HFFc6 (cell line): ENCODE measurements at places on chromosomes 6 and 20.

DNA sequence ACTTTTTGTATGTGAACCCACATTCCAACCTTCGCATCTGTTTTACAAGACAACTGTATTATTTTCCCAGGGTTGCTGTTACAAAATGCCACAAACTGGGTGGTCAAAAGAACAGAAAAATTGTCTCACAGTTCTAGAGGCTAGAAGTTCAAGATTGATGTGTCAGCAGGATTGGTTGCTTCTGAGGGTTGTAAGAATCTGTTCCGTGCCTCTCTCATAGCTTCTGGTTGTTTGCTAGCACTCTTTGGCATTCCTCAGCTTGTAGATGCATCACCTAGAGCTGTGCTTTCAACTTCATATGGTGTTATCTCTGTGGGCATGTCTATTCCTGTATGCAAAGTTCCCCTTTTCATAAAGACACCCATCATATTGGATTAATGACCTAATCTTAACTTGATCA, 1067.2 kb downstream of the EPHA7 start:
- no peak for DNase-seq

DNA sequence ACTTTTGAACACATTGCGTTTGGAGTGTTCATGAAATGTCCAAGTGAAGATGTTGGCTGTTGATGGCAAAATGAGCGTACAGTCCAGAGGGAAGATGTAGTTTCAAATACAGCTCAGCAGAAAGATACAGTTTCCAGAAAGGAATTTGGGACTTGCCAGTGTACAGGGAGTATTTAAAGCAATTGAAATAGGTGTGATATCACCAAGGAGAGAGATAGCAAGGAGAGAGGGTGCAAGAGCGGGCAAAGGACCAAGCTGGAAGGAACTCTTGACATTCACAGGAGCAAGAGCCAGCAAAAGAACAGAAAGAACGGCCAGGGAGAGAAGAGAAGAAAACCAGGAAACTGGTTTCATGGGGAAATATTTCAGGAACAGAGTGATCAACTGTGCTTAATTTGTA, 47.8 kb downstream of the CARMIL1 start:
- no peak for DNase-seq

DNA sequence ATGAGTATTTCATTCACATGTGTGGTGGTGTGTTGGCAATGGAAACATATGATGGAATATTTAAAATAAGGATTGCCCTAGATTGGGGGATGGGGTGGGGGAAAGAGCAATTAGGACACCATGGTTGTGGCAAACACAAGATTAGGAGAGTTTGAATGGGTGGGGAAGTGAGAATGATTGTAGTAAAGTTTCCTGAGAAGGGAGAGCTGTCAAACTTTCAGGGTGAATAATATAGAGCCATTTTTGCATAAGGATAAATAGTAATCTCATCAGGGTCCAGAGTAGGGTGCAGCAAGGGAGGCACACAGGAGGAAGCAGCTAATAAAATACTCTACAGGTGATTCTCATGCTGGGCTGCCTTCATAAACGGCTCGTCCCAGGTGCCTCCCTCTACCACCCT, 294.9 kb upstream of the MARCKS start:
- DNase-seq: no peak

GRCh38 chr6:527989-528673, 128.8 kb downstream of the HUS1B start:
- DNase-seq: no peak

GRCh38 chr6:23547851-23548250, 578.2 kb upstream of the NRSN1 start:
- DNase-seq: no peak

- DNase-seq: no peak
Measured at GRCh38 chr20:574297-574942, 30.8 kb upstream of the CSNK2A1 start.

GRCh38 chr6:43757966-43758616, 11.9 kb upstream of the VEGFA start:
- no peak for DNase-seq

DNA sequence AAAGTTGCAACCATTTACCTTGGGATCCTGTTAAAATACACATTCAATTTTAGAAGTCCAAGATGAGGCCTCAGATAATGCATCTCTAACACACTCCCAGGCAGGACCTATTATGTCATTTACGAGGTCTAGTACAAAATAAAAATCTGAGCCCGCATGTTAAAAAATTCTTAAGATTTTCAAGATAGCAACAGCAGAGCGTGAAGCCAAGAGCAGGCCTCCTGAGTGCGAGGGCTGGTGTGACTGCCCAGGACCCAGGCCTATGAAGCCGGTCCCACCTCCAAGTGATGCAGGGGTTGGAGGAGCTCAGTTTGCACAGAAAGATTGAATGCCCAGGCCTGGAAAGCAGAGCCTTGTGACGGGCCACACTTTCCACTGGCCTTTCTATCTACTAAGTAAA, 211.1 kb upstream of the KCNQ5 start:
- no peak for DNase-seq

GRCh38 chr20:2739042-2739398, 46.4 kb downstream of the EBF4 start:
- no peak for DNase-seq

- DNase-seq: no peak
Measured at GRCh38 chr6:114055349-114055748, 84.4 kb upstream of the HDAC2 start.

GRCh38 chr6:25017932-25018567, 82.3 kb upstream of the RIPOR2 start:
- DNase-seq: peak; percentile 32

DNA sequence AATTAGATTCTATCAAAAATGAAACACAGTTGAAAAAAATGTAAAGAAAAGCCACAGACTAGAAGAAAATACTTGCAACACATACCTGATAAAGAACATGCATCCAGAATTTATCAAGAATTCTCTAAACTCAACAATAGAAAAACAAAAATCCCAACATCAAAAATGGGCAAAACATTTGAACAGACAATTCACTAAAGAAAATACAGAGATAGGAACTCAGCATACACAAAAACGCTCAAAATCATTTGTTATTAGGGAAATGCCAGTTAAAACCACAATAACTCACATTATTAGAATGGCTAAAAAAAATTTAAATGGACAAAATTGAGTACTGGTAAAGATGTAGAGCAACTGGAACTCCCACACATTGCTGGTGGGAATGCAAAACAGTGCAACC, 311.0 kb upstream of the PRDM1 start:
- no peak for DNase-seq

GRCh38 chr20:10986586-10986985, 312.8 kb upstream of the JAG1 start:
- no peak for DNase-seq

DNA sequence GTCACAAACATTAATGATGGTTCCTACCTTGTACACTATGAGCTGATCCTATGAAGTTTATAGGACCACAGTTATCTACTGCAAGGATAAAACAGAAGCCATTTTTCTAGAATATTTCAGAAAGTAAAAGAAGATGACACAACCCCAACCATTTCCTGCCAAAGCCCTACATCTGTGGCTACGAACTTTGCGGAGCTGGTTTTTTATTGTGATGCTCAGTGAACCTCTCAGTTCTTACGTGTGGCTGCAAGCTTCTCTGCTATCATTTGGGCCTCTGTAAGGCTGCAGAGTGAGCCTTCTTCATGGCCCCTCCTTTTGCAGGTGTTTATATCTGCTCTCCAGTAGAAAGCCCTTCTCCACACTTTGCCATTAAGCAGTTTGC, 17.8 kb upstream of the TAGAP start:
- DNase-seq: no peak

DNA sequence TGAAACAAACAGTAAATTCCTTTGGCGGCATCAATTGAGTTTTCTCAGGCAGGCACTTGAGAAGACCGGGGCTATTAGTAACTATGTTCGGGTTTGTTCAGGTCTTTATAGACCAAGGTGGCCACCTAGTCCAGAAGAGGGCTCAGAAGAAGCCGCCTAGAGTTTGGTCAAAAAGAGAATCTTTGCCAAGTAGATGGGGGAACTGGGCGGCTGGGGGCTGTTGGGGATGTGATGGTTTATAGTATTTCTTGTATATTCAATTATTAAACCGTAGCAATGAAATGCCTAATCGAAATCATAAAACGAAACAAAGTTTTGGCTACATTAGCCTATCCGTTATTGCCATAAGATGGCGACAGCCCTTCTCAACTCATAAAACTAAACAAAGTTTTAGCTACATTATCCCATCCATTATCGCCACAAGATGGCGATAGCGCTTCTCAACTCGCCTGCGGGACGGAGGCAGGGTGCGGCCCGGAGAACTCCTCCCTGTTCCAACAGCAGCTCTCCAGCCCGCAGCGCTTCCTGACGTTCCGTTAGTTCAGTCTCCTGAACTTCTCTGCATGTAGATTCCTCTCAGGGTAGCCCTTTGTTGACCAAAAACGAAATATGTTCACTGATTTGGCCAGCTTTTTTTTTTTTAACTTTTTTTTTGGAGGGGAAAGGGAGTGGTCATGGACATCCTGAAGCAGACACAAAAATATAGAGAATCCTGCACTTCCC, 120.5 kb upstream of the PRSS16 start:
- DNase-seq: peak; percentile 89

- no peak for DNase-seq
Measured at GRCh38 chr6:37477656-37478435, 21.8 kb downstream of the CCDC167 start.

GRCh38 chr6:21933351-21933750, 339.8 kb downstream of the SOX4 start:
- no peak for DNase-seq

- no peak for DNase-seq
Measured at GRCh38 chr20:58440021-58440767, 51.2 kb downstream of the VAPB start.

DNA sequence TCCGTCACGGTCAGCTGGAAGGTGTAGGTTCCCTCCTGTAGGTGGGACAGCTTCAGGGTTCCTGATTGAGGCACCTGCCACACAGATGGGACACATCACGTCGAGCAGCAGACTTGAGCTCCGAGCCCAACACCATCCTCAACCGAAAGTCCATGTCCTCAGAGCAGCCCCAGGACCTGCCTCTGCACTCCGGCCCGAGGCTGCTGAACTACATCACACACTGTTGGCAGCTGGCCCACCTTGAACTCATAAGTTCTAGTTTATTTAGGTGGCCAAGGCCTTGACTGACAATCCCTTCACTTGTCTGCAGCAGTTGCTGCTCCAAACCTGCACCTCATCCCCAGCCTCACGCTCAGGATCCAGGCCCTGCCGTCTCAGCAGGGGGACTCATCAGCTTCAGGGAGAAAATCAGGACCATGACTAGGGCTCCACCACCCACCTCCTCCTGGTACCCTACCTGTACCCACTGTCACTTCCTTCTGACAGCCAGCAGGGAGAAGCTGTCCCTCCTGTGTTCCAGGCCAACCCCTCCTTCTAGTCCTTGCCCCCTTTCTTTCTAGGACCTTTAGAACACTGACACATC, 21.0 kb downstream of the LRP11 start:
- DNase-seq: no peak

- DNase-seq: no peak
Measured at GRCh38 chr6:151412909-151413308, 21.6 kb upstream of the ZBTB2 start.

DNA sequence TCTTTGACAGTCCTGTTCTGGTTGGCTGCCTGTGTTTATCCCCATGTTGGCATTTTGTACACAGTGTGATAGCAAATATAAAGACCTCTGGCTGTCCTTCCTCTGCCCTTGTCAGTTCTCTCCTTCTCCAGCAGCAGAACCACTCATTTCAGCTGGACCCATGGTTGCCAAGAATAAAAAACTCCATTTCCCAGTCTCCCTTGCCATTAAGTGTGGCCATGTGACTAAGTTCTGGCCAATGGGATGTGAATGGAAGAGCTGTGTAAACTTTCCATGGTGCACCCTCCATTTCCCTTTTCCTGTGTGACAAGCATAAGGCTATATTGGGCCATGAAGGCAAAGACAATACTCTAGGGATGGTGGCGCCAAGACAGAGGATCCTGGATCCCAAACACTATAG, 78.4 kb upstream of the TBC1D7 start:
- DNase-seq: no peak

DNA sequence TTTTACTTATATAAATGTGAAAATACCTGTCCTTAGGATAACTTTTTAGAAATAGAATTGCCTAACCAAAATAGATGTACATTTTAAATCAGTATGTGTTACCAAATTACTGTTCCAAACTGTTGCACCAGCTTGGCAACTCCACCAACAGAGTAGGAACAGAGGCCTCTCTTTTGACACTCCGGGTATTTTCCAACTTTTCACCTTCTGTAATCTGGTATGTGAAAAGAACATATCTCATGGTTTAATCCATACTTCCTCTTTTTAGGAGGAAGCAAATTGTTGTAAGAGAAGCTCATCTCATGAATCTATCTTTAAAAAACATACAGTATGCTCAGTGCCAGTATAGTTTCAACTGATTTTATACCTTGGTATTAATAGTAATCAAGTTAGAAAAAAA, 24.9 kb downstream of the RNF144B start:
- no peak for DNase-seq

DNA sequence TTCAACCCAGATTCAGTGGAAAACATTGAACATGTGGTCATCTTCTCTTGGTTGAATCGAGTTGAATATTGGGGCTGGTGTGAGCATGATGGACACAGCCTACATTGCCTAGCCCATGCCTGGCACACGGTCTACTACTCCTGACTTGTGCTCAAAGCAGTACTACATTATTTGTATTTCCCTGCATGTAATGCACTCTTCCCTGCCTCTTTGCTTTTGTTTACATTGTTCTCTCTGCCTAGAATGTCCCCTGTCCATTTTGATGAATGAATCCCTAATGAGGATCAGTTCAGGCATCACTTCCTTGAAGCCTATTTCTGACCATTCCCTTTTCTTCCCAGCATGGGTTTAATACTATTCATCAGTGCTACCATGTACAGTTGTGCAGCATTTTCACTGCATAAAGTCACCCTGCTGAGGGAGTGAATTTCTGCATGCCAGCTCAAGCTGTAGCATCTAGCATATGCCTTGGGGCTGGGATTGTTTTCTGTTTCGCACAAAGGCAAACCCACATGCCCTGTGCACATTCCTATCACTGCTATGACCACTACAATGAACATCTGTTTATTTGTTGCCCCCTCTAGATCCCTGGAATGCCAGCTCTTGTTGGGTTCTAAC, 75.3 kb upstream of the CCN6 start:
- DNase-seq: no peak

- DNase-seq: no peak
Measured at GRCh38 chr20:8427419-8428040, 295.5 kb downstream of the PLCB1 start.

- DNase-seq: no peak
Measured at GRCh38 chr6:30890646-30891449, 6.5 kb downstream of the DDR1 start.
